Progenitor cell of endocrine pancreas (in vitro differentiated cells): ENCODE measurements at places on chromosomes 13 and 19. TPM values are rescaled to one million over a fixed set of nuclear protein-coding genes. Genes with fewer than 3 reads are reported as not detected.

Gene ICAM5
- not detected in 2 replicates for total RNA-seq

Gene GRK1
- total RNA-seq: 0.73 and 1.1 TPM in 2 replicates

Gene CALR3
- total RNA-seq: not detected in 2 replicates

GRCh38 chr13:29362849-29363604, 232.5 kb downstream of the SLC7A1 start:
- no peak overlapping the region for H3K27ac ChIP-seq
- no peaks in the 10 kb centered on the region for H3K4me1 ChIP-seq
- H3K4me3 ChIP-seq: no peak overlapping the region
- peaks cover 36% of the 10 kb centered on the region for H3K27me3 ChIP-seq
- DNase-seq: peak; percentile 34

DNA sequence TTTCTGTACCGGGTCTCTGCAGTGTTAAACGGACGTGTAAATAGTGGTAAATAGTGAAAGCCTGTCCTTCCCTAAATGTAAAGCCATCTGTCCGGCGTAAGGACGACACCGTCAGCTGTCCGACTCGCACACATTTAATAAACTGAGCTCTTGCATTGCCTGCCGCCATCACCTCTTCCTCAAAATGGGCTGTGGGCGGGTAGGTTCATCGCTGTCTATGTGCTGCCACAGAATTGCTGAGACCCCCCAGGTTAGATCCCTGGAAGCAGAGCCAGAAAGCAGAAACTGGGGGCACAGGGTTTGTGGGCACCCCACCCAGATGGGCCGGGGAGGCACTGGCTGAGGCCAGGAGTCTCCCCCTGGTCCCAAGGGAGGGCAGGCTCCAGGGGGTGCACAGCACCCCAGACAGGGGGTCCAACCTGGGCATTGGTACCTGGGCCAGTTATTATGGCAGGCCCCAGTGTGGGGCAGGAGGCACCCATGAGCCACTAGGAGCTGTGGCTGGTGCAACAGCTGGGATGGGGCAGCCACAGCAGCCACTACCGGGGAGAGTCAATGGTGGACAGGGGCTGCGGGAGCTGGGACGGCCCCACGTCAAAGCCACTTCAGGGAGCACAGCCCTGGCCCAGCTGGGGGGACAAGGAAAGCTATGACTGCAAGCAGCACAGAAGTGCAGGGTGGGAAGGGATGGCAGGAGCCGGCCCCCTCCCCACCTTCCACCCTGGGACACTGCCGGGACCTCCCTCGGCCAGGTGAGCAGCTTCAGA, 5.7 kb downstream of the C19orf25 start:
- DNase-seq: no peak
- H3K27me3 ChIP-seq: peaks cover 22% of the 10 kb centered on the region
- no peak overlapping the region for H3K4me3 ChIP-seq
- H3K36me3 ChIP-seq: no peaks in the 10 kb centered on the region

GRCh38 chr19:41993612-41994483, at the start of gene ATP1A3:
Gene ATP1A3 (minus strand): TSS chr19:41994230. CDS start chr19:41994076, 154 bp downstream.
- peaks cover 54% of the 10 kb centered on the region for H3K27me3 ChIP-seq
- no peaks in the 10 kb centered on the region for H3K36me3 ChIP-seq
- H3K4me3 ChIP-seq: peak within 1 kb of the TSS; percentile 47
- DNase-seq: no peak
- H3K27ac ChIP-seq: peak within 1 kb of the TSS; percentile 7
- H3K4me1 ChIP-seq: peaks cover 4% of the 10 kb centered on the region

- H3K4me3 ChIP-seq: no peak overlapping the region
- H3K27me3 ChIP-seq: no peaks in the 10 kb centered on the region
- no peak overlapping the region for H3K27ac ChIP-seq
- H3K4me1 ChIP-seq: peaks cover 5% of the 10 kb centered on the region
These were observed 32.5 kb downstream of the CILP2 start for GRCh38 chr19:19570571-19570970.

DNA sequence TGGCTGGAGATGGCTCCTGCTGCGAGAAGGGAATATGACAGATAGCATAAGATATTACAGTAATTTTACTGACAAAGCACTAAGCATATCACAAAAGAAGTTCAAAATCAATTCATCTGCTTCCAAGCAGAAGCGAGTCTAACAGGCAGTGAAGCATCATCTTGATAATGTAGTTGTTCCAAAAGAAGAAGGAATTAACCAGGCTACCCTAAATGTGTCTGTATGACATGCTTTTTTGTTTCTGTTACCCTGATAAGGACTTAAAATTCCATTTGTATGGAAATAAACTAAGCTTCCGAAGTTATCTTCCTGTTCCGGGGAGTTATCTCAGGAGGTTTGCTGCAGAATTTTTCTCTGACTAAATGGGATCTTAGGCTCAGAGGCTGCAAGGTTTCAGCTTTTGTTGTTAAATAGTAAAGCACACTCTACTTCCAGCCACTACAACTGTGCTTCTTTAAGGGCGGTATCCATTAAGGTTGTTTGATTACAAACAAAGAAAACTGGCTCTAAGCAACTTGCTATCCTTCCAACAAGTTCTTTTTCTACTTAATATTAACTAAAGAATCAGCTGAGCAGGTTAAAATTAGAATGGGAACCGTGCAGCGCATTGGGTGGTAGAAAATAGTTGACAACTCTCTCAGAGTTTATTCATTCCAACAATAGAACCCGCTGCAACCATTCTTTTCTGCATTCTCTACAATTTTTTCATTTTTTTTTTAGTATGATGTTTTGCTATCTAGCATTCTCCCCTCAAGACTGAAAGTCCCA, 607.3 kb downstream of the UQCRFS1 start:
- no peak for DNase-seq
- H3K4me1 ChIP-seq: peaks cover 3% of the 10 kb centered on the region
- peaks cover 5% of the 10 kb centered on the region for H3K27me3 ChIP-seq
- H3K4me3 ChIP-seq: no peak overlapping the region

- no peaks in the 10 kb centered on the region for H3K36me3 ChIP-seq
- peaks cover 13% of the 10 kb centered on the region for H3K27me3 ChIP-seq
- H3K27ac ChIP-seq: no peak overlapping the region
These were observed 461 bp upstream of the WASF3 start for GRCh38 chr13:26557051-26557392.

- DNase-seq: no peak
- peaks cover 3% of the 10 kb centered on the region for H3K36me3 ChIP-seq
- no peaks in the 10 kb centered on the region for H3K4me1 ChIP-seq
- H3K27ac ChIP-seq: no peak overlapping the region
These were observed 61.7 kb downstream of the TUBGCP3 start for GRCh38 chr13:112526146-112526853.

- H3K36me3 ChIP-seq: no peaks in the 10 kb centered on the region
- no peak overlapping the region for H3K4me3 ChIP-seq
- no peak for DNase-seq
- H3K27me3 ChIP-seq: no peaks in the 10 kb centered on the region
These were observed 21.1 kb upstream of the STK24 start for GRCh38 chr13:98598043-98598442.

DNA sequence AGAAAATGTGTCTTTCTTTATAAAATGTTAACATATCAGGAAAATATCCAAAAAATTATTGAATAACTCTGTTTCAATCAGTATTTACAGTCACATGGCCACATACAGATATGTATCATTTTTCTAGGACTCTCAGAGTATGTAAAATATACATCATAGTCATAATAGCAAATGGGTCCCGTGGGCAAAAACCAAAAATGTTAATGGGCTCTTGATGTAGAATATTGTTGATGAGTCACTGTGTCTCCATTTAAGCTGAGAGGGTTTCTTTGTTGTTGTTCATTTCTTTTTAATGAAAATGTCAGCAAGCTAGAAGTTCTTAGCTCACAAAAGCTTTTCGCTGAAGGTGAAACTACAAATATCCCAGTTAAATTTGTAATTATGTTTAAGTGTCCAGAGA, 1713.1 kb upstream of the PCDH20 start:
- no peak for DNase-seq
- H3K4me3 ChIP-seq: no peak overlapping the region
- peaks cover 1% of the 10 kb centered on the region for H3K4me1 ChIP-seq
- no peaks in the 10 kb centered on the region for H3K27me3 ChIP-seq
- H3K36me3 ChIP-seq: no peaks in the 10 kb centered on the region

DNA sequence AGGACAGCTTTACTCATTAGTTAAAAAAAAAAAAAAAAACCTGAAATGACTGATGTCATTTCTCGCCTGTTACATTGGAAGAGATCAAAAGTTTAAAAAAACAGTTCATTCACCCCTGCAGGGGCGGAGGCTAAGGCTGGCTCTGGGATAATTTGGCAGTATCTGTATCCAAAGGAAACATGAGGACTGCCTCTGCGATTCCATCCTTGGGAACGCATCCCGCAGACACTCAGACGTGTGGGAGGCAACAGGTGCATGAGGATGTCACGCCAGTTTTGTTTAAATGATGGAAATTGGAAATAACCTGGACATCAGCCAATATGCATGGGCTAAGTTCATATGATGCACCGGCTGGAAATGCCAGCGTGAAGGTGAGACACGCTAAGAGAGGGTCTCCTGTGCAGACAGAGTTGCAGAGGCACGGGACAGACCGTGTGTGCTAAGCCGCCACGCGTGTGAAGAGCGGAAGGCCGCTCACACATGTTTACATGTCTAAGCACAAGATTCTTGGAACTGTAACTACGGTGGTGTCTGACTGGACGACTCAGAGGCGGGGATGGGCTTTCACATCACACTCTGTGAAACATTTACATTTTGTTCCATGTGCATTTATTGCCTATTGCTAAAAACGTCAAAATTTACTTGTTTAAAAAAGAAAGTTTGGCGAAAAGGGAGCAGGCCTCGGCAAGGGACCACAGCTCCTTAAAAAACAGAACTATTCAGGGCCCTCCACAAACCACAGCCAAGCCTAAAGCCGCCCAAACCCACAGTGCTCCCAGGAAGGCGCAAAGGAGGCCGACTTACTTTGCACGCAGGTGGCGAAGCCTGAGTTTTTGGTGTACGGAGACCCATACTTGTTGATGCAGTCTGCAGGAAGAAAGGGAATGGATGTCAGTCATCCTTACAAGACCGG, 17.9 kb downstream of the GAS6 start:
- no peak for DNase-seq
- no peak overlapping the region for H3K4me3 ChIP-seq
- H3K27ac ChIP-seq: no peak overlapping the region

DNA sequence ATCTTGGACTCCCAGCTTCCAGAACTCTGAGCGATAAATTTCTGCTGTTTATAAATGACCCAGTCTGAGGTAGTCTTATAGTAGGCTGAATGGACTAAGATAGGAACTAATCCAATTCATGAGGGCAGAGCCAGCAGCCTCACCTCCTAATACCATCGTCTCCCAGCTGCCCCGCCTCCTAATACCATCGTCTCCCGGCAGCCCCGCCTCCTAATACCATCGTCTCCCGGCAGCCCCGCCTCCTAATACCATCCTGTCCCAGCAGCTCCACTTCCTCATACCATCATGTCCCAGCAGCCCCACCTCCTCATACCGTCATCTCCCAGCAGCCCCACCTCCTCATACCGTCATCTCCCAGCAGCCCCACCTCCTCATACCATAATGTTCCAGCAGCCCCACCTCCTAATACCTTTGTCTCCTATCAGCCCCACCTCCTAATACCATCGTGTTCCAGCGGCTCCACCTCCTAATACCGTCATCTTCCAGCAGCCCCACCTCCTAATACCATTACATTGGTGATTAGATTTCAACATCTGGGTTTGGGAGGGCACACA, 2.4 kb upstream of the ARGLU1 start:
- H3K27ac ChIP-seq: peak overlapping the region; percentile 70
- no peaks in the 10 kb centered on the region for H3K36me3 ChIP-seq
- H3K4me1 ChIP-seq: peaks cover 19% of the 10 kb centered on the region
- H3K4me3 ChIP-seq: peak overlapping the region; percentile 35
